ENCODE measurements at places on chromosomes 3 and 15. TPM values are rescaled to one million over a fixed set of nuclear protein-coding genes. Genes with fewer than 3 reads are reported as not detected.

GRCh38 chr3:124594581-124594980, 135.7 kb upstream of the UMPS start:
- no peak for DNase-seq

DNA sequence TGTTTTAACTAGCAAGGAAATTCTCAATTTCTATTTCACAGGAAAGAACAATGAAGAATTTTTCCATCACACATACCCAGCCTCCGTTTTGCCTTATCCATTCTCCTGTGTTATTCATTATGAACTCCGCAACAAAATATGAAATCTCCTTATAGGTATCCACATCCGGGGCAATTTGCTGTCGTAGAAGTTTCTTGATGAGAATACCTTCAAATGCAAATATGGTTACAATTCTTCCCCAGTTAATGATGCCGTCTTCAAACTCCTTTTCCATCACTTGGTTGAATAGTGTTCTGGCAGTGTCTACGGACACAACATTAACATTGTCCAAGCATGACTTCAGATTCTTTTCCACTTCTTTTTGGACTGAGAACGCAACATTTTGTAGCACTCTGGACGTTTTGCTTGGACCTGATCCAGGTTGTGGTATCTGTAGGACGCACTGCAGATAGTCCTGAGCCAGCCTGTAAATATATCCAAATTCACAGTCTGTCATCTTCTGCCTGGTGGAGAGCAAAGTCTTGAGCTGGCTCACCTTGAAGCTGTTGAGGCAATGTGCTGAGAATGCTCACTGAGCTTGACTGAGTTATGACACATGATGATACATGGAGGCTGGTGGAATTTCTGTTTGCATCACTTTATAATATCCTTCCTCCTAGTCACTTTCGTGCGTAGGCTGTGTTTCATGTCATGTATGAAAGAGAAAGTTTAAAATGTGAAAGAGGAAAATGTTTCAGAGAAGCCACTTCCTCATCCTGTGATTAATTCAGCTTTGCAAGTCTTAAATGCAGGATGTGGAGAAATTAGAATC, at the start of gene BCL2A1:
Gene BCL2A1 (minus strand): TSS at position 573 of the 811 bp plus-strand sequence. CDS start 77 bp downstream, at position 496.
- peak; percentile 25 for DNase-seq

DNA sequence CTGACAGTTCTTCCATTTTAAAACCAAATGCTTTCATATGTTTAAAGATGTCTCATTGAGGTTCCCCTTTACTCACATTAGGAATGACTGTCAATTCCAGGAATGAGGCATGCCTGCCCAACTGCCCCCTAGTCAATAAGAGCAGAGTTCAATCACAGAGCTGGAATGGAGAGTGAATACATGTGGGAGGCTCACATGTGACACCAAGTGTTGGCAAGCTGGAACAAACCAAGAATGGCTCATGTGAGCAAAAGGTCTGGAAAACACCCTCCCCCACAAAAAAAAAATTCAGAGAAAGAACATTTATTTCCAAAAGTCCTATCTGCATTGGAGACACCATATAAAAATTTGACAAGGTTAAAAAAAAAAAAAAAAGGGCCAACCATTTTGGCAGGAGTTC, 3.7 kb downstream of the PBRM1 start:
- DNase-seq = no peak

DNA sequence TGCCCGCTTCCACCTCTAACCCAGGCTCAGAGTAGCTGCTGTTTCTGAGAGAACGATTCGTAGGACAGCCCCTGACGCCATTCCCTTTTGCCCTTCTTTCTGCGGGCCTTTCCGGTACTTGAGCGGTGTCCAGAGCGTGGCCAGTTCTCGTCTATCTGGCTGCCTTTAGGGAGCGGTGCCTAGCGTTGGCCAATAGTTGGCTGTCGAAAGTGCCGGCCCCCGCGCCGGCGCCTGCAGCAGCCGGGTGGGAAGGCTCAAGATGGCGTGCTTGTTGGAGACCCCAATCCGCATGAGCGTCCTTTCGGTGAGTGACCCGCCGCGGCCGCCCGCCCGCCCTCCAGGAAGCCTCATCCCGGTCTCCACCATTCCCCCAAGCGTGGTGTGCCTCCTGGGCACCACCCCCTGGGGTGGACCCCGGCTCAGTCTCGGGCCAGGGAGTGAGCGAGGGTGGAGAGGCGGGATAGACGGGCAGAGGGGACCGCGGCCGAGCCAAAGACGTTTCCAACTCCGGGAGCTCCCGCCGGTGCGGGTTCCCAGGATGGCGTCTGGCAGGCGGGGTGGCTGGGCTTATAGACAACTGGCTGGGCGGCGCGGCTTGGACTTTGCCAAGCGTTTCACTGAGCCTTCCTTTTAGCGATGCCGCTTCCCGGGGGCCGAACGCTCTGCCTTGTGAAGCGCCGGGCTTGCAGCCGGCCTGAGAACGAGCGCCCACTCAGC, at the start of gene ARMC8:
Gene ARMC8 (plus strand): TSS at position 6 of the 717 bp plus-strand sequence. CDS start 254 bp downstream, at position 260.
- DNase-seq = peak; percentile 91

DNA sequence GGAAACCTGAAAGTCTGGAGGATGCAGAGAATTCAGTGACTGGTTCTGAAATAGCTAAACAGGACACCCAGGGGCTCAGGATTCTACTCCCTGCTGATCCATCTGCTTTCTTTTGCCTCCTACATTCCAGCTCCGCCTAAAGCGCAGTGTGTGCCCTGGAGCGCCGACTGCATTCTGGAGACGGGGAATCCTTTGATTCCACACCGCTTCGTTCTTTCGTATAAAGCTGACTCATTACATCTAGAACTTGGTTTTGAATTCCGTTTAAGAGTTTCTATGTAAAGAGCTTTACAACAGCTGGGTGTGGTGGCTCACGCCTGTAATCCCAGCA, 61.8 kb downstream of the SENP2 start:
- DNase-seq = no peak

DNA sequence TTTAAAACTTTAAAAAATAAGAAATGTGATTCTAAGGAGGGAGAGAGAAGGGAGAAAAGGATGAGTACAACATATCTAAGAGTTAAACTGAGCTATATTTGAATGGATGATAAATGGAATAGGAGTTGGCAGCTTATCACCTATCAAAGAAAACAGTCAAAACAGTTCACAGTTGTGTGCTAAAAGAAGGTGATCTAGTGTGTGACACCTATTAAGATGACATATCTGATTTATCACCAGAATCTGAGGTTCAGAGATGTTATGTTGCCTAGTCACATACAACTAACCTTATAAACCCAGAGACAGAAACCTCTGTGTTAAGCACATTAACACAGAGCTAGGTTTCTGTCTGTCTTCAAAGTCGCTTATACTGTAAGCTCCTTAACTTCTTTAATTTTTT, 3.0 kb downstream of the ATP13A3 start:
- no peak for DNase-seq

DNA sequence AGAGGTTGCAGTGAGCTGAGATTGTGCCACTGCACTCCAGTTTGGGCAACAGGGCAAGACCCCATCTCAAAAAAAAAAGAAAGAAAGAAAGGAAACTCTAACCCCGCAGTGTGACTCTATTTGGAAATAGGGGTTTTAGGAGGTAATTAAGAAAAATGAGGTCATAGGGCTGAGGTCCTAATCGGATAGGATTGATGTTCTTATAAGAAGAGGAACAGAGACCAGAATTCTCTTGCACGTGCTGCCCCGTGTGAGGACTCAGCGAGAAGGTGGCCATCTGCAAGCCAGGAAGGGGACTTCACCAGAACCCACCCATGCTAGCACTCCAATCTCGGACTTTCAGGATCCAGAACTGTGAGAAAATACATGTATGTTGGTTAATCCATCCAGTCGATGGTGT, 25.8 kb downstream of the KLHL6 start:
- no peak for DNase-seq

DNA sequence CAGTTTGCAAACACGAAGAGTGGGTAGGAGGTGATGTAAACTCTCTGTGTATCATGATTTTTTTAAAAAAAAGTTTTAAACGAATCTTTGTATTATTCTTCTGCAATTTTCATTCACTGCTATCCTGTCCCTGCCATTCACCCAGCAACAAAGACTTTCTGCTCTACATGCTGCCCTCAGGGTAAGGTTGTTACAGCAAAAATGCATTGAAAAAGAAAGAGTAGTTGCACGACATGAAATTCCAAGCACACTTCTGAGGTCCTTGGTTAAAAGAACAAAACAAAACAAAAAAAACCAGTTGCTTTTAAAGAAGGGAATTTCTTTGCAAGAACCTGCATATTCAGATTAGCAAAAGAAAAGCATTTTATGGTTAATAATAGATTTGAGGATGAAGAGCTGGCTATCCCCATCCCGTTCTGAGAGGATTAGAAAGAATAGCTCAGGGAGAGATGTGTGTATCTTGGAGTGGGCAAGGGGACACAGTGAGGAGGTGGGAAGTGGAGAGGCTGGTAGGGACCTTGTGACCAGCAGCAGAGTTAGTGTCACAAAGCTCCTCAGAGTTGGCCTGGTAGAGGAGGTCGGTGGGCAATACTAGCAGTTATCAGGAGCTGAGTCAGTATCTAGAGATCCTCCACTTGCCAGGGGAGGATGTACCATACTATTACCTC, 290.8 kb downstream of the NEK10 start:
- no peak for DNase-seq

DNA sequence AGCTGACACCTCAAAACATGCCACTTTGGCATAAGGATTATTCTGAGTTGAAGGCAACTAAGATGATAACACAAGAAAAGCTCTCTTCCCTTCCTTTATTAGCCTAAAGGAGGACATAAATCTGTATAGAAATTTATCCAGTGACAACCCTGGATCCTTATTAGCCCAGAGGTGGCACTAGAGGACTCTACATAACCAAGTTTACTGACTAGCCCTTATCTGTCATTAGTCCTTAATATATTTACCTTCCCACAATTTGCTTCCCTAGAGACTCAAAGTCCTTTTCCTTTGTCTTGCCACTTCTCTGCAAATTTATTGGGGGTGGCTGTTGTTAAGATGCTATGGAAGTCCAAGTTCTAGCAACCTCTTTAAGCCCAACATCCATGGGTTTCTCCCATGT, 26.7 kb downstream of the CEP70 start:
- DNase-seq = no peak

DNA sequence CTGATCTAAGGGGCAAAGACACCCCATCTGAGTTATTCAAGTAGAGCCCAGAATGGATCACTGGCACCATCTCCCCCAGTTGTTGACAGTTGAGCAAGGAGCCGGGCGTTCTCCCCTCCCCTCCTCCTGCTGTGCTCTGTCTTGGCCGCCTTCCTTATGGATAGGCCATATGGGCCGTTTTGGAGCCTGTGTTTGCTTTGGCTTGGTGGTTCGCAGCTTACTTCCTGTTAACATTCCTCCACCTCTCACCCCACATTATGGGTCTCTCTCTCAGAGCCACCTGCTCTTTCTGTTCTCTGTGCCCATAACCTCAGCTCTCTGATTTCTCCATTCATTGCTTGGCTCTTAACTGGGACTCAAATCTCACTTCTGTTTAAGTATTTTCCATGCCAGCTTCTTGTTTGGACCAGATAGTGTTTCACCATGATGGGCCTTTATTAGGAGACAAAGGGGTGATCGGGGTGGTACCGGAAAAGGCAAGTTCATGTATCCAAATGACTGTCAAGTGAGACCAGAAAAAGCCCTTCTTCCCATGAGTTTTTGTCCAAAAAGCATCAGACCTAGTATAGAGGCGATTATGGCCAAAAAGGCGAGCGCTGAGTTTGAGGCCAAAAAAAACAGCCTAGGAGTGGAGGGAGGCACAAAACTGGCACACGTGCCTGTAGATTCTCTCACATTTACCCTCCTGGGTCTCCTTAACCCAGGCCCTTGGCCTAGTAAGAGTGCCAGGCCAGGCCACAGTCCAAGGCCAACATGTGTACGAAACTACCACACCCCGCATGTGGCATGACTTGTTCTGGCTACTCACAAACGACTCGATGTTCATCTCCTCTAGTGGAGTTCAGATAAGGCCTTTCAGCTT, 62.6 kb downstream of the DUT start:
- no peak for DNase-seq

GRCh38 chr15:71231758-71232157, 116.5 kb downstream of the THSD4 start:
- no peak for DNase-seq

DNA sequence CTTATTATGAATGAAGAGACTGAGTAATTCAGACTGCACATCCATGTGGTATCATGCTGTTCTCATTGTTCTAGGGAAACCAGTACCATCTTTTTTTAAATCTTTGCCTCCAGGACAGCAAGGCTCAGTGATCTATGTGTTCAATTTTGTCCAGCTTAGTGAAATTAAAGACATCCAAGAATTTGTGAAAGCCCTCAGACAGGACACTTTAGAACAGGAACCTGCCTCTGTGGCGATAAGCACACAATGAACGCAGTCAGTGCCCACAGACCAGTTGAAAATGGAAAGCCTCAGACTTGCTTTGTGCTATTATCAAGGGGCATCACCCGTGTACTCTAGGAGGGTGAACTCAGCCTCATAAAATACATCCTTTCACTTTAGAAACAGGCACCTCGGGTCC, 20.1 kb downstream of the EID1 start:
- DNase-seq = no peak

GRCh38 chr15:28956491-28956890, 70.7 kb downstream of the APBA2 start:
- peak; percentile 21 for DNase-seq

DNA sequence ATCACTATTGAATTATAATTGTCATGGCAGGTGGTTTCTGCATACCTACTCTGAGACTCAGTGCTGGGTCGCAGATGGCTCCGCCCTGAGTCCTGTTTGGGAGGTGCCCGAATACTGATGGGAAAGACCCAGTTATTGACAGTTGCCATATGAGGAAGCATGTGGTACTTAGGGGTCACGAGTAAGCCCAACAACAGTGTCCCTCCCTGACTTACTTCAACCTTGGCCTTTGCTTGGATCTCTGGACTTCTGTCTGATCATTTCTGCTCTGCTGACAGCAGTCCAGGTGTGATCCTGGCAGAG, 16.8 kb downstream of the MRAS start:
- peak; percentile 30 for DNase-seq

DNA sequence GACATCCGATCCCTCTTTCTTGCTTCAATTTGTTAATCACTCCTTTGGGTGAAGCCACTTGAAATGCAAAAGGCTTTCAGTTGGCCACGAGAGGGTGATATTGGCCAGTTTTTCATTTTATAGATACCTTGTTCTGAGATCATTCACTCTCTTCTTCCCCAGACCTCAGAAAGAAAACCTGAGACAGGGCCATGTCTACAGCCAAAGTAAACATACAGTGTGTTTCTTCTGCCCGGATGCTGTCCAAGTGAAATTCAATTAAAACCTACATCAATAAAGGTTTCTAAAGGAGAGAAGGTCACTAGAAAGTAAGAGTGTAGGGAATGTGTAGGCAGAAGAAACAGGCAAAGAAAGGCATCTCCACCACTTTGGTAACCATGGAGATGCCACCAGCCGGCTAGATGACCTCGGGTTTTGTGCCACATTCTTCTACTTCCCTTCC, 39.5 kb upstream of the FMN1 start:
- no peak for DNase-seq

PPP2R3A gene
- 0.26 TPM for polyA plus RNA-seq

ITIH4 gene
- polyA plus RNA-seq = 30.3 TPM

SAMMSON gene
- not detected for polyA plus RNA-seq

RTP4 gene
- 8.2 TPM for polyA plus RNA-seq

DIPK2A gene
- polyA plus RNA-seq = 8.0 TPM

NEK11 gene
- 0.83 TPM for polyA plus RNA-seq

NDN gene
- 10.4 TPM for polyA plus RNA-seq

ALG3 gene
- polyA plus RNA-seq = 22.8 TPM

ISG20 gene
- 142 TPM for polyA plus RNA-seq

C3orf22 gene
- polyA plus RNA-seq = not detected

Measured in spleen (tissue), 13 donors.